ENCODE measurements at places on chromosomes 7 and 10.
A peak's percentile ranks its signal among the peaks of the same experiment; 100 is the strongest.

GRCh38 chr10:6108631-6109443, 20.0 kb downstream of the RBM17 start:
- no peak for DNase-seq

DNA sequence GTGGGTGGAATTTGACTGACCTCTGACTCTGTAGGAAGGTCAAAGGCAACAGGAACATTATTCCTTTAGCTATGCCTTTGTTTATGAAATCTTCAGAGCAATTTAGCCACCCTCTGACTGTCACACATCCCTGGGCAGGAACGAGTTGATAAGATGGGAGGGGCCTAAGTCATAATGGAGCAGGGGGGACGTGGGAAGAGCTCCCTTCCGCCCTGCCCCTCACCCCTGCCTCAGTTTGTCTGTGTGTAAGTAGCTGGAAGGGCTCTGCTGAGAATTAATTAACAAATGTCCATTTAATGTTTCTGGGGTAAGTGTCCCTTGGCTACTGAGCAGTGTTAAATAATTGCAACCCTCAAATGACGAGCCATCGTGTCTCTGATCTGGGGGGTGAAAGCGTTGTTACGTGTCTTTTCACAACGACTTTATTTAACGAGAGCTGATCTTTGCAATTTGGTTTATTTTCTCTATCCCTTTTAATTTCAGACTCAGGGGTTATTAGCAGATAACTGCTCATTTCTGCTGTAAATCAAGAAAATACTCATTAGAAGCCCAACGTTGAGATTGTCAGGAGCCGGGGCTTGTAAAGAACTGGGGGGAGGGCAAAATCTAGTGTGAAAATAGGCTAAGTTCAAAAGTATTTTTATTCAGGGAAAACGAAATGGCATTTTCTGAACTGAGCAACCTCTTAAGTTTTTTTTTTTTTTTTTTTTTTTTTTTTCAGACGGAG, 12.5 kb upstream of the UNCX start:
- no peak for DNase-seq

GRCh38 chr10:80599424-80599847, 61.7 kb downstream of the SH2D4B start:
- DNase-seq: peak; percentile 57

GRCh38 chr10:56341612-56342011, 19.4 kb downstream of the ZWINT start:
- no peak for DNase-seq

GRCh38 chr7:14420768-14421167, 431.3 kb upstream of the ETV1 start:
- no peak for DNase-seq

- DNase-seq: no peak
Observed at GRCh38 chr7:143015084-143015483, 11.8 kb downstream of the OR9A2 start.

DNA sequence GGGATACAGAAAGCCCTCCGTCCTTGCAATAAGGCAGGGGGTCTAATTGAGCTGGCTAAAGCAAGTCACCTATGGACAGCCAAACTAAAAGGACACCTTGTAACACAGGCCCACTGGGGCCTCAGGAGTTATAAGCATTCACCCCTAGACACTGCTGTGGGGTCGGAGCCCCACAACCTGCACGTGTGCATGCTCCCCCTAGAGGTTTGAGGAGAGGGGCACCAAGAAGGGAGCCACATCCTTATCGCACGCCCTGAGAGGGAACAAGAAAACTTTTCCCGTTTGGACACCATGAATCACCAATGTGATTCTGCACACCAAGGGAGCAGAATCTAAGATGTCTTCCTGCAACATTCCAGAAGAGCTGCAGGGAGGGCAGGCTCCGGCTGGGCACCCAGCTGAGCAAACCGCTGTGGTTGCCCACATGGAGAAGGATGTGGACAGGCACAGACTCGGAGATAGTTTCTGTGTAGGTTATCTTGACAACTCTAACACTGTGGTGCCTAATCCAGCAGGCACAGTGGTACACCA, 17.7 kb upstream of the TARP start:
- DNase-seq: no peak

DNA sequence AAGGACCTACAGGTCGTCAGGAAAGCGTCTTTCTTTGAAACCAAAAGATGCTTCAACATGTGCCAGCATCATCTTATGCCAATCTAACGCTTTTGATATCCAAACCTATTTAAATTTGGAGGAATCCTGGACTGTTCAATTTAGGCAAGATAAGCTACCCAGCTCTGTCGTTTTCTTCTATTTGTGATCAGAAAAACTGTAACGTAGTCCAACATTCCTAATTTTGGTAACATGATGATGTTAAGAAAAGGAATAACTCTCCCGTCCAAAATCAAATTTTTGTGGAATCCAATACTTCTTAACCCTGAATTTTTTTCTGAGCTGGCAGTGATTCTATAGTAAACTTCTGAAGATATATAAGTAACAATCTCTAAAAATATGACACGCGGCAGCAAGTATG, 93.3 kb upstream of the MKX start:
- no peak for DNase-seq

- DNase-seq: no peak
Observed at GRCh38 chr7:93948873-93949272, 27.3 kb downstream of the GNG11 start.

- DNase-seq: no peak
Observed at GRCh38 chr10:112643600-112644264, 196.7 kb downstream of the VTI1A start.

DNA sequence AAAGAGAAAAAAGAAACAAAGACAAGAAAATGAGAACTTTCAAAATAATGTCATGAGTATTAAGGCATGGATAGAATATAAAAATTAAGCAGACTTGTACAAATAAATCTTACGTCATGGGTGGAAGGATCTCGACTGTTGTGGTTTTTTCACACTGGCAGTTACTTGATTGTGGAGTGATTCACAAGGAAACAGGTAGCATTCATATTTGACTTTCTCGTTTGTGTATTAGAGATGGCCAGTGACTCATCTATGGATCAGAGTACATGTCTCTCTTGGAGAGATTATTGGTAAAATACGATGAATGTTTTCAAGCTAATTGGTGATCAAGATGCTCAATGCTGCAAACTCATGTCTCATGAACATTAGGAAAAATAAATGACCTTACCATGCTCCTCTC, 564.3 kb downstream of the GATA3 start:
- no peak for DNase-seq

- no peak for DNase-seq
Observed at GRCh38 chr10:124562425-124563060, 100.9 kb downstream of the LHPP start.

- no peak for DNase-seq
Observed at GRCh38 chr10:87930934-87931835, 67.8 kb downstream of the PTEN start.

DNA sequence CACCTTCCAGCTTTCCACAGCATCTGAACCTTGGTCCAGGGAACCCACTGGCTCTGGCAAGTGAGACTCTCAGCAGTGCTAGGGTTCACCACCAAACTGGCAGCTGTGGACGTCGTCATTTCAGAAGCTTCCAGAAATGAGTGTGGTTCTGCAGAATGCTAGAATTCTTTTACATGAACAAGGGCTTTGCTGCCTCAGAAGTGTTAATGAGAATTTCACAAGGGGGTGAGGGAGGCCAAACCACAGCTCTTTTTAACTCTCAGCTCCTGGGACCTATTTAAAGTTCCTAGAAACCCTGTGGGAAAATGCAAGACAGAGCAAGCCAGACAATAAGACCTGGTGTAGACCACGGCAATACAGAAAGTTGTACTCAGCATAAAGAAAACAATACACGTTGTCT, 129.3 kb upstream of the BET1 start:
- DNase-seq: no peak

DNA sequence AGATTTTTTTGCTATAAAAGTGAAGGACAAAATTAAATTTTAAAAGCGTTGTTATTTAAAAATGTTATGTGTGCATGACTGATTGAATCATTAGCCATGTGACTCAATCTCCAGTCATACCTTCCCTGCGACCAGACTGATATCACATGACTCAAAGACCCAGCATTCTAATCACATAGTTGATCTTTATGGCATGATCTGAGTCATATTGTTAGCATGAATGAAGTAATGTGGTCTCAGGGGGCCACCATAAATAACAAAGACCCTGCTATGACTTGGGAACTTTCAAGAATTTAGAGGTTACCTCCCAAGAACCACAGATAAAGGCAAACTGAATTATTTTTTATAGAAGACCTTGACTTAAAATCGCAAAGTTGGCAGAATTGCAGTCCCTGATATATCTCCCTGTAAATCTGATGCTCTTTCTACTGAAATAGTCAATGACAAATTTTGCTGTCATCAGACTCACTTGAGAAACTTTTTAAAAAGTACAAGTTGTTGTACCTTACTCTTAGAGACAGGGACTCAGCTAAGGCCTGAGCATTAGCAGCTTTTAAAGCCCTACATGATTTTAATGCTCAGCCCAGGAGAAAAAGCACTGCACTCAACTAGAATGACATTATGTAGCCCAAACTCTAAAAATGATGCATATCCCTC, 717.3 kb downstream of the XPNPEP1 start:
- no peak for DNase-seq

DNA sequence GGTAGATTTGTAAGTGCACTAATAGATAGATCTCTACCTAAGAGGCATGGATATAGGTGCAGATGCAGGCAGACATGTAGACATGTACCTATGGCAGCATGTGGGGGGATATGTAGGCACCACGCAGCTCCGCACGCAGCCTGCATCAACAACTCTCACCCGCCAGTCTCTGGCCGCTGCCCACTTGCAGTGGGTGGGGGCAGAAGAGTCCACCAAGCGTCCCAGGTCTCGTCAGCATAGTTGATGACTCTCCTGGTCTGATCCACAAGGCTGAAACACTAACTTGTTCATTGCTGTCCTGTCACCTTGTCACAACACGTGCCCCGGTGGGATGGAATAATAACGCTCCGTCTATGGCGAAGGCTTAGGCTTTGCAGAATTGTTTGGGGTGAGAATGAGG, 252.0 kb downstream of the ADARB2 start:
- no peak for DNase-seq

DNA sequence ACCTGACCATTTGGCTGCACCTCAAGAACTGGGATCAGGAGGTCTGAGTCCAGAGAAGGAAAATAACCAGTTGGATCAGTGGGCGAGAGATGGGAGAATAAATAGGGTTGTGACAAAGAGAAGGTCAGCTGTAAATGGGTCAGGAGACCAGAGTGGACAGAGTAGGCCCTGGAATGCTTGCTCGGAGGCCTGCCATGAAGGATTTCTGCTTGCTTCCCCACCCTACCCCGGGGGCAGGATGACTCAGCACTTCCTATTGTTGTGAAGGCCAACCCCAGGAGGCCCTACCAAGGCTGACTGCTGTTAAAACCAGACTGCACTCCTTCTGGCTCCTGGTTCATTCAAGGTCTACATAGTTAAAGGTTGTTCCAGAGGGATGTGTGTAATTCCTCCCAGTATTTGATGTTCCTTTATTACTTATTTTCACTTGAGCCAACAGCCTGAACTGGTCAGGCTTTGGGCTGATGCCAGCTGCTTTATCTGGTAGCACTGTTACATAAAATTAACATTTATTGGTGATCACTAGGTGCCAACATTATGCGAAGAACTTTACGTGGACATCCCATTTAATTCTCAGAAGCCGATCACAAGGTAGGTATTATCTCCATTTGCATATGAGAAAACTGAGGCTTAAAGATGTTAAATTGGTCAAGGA, 27.3 kb upstream of the IFRD1 start:
- peak; percentile 69 for DNase-seq

- DNase-seq: no peak
Observed at GRCh38 chr7:6020371-6021286, 10.5 kb upstream of the ANKRD61 start.

DNA sequence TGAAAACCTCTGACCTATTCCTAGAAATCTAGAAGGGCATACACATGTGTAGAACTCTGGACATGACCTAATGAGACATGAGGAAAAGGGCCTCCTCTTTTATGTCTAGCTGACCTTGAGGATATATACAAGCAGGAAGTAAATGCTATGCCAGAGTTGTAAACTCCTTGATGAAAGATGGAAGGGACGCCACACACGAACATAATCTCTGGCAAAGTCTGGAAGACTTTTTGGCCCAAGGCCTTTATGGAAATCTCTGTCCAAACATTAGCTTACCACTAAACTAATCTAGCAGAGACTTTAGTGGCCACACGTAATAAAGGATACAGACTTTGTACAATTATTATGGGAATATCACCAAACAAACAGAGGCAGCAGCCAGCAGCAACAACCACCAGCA, 138.1 kb upstream of the THSD7A start:
- DNase-seq: no peak

GRCh38 chr7:29619848-29620555, 56.4 kb downstream of the PRR15 start:
- no peak for DNase-seq

- DNase-seq: no peak
Observed at GRCh38 chr10:19728376-19728775, 87.9 kb upstream of the PLXDC2 start.

DNA sequence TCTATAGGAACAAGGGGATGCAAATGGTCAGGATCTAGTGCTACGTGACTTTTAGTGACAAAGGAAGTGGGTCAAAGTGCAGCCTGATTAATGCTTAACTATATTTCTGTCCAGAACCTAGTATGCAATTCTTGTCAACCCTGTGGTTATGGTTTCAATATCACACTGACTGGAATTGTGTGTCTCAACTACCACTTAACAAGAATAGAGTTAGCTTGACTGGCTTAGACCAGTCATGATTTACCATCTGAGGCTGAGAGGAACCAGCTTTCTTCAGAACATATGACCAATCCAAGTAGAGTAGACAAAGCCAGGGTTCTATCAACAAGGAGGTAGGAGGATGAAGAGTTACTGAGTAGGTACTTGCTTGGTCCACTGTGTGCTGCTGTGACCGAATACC, 54.4 kb downstream of the MYPN start:
- DNase-seq: no peak

GRCh38 chr7:43693687-43694398, 35.5 kb downstream of the COA1 start:
- DNase-seq: no peak

GRCh38 chr10:47400786-47401185, 16.7 kb upstream of the ZNF488 start:
- DNase-seq: no peak

- DNase-seq: no peak
Observed at GRCh38 chr7:143931739-143932138, 3.3 kb upstream of the OR2F2 start.

- no peak for DNase-seq
Observed at GRCh38 chr10:106566873-106567272, 597.6 kb downstream of the SORCS1 start.

- DNase-seq: no peak
Observed at GRCh38 chr10:12393831-12394230, 44.5 kb downstream of the CAMK1D start.

DNA sequence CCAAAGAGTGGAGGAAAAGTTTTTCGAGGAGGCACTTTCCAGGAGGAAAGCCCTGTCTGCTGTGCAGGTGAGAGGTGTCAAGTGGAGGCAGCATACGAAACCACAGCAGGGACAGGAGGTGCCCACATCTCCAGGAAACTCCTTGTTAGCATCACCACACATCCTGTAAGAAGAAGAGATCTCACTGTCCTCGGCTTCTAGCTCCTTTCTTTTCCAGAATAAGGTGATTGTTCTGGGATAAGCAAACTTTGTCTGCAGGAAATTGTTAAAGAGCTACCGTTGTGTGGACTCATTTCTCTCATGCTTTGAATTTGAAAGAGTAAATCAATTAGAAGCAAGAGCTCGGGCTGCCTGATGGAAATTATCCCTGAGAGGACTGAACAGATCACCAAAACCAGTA, 269.4 kb downstream of the CXCL12 start:
- no peak for DNase-seq
